Heart right ventricle (tissue), 16 donors: ENCODE measurements at places on chromosomes 7 and 10. TPM values are rescaled to one million over a fixed set of nuclear protein-coding genes. Genes with fewer than 3 reads are reported as not detected.
A peak's percentile ranks its signal among the peaks of the same experiment; 100 is the strongest.

The OR2A1 gene
- total RNA-seq = not detected

GRCh38 chr10:71463111-71463510, 66.4 kb downstream of the CDH23 start:
- DNase-seq = no peak

- DNase-seq = no peak
Observed at GRCh38 chr7:117587931-117588330, 108.1 kb downstream of the CFTR start.

The AKR1E2 gene
- total RNA-seq = 5.8 TPM

- peak; percentile 58 for DNase-seq
Observed at GRCh38 chr7:66697449-66698438, 42.8 kb upstream of the RABGEF1 start.

The NDUFA5 gene
- 293 TPM for total RNA-seq

DNA sequence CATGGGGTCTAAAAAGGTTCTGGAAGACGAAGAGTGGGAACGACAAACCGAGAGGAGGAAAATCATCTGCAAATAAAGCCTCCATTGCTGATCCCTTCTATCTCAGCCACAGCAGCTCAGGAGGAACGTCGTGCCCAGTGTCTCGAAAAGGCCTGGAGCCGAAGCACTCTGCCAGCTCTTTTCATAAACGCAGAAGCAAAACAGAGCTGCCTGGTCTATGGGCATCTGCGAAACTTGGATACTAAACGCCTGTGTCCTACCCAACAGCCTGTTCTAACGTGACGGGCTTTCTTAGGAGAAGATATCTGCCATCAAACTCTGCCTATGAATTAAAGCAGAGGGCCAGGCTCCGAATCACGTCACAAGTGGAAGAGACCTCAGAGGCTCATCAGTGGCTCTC, 68.7 kb downstream of the GNA12 start:
- no peak for DNase-seq

- DNase-seq = no peak
Observed at GRCh38 chr10:13939391-13939790, 352.6 kb downstream of the PRPF18 start.

- DNase-seq = no peak
Observed at GRCh38 chr10:58791137-58791536, 278.5 kb downstream of the BICC1 start.

DNA sequence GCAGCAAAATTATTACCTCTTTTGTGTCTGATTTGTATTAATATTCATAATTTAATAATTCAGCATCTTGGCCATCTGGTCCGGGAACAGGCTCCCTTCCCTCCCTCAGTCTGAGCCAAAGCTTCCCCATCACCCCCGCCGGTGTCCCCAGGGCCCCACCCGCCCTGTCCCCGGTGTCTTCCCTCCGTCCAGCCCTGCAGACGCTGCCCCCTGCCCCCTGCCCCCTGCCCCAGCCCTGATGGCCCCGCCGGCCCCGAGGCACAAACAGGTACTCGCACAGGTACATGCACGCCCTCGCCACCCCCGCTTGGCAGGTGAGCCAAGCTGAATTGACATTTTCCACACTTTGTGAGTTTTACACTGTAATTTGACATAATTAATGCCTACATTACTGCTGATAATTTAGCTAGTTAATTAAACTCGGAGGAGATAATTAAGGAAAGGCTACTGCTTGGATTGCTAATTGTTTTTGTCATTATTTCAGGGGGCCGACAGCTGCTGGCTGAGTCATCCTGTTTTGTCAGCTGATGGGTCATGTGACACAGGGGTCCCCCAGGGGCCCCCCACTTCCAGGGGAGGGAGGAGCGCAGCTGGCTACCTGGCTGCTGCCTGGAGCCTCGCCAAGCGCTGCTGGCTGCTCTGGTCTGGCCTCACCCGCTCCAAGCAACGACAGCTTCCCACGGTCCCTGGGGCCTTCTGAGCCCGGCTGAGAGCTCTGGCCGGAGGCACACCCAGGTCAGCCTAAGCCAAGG, 36.6 kb downstream of the MICALL2 start:
- DNase-seq = no peak
